Immature natural killer cell (primary cell): ENCODE measurements at places on chromosomes 3 and 15. TPM values are rescaled to one million over a fixed set of nuclear protein-coding genes. Genes with fewer than 3 reads are reported as not detected.

- no peak for DNase-seq
These were observed 1.7 kb downstream of the NT5DC2 start for GRCh38 chr3:52531860-52532516.

- no peak for DNase-seq
These were observed 13.0 kb downstream of the GP5 start for GRCh38 chr3:194386066-194386465.

- DNase-seq: no peak
These were observed 6.3 kb downstream of the INSYN1 start for GRCh38 chr15:73746883-73747282.

DNA sequence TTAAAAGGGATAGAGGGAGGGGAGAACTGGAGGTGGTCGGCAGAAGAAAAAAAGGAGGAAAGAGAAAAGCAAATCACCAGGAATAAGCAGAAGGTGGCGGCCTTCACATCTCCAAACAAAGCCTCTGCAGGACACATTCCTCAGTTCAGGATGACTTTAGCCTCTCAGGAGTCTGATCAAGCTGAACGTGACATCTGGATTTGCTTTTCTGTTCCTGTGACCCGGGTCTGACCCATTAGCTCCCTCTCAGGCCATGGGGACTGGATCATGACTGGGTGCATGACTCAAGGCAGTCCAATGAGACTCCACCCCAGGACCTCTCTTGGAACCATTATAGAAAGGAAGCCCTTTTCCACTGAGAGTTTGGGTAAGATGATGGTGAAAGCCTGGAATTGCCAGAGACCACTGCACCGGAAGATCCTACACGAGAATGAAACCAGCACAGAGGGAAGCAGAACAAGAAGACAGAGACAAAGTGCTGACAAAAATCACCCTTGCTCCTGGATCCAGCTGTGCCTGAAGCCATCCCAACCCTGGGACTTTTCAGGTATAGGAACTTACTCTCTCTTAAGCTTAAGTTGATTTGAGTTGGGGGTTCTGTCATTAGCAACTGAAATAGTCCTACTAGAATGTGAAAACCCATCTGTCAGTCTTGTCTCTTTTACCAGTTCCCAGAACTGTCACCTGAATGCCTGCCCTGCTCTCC is 45.4 kb upstream of the RAD18 start:
- no peak for DNase-seq

- DNase-seq: peak; percentile 9
These were observed 636 bp downstream of the TBC1D21 start for GRCh38 chr15:73873889-73874511.

DNA sequence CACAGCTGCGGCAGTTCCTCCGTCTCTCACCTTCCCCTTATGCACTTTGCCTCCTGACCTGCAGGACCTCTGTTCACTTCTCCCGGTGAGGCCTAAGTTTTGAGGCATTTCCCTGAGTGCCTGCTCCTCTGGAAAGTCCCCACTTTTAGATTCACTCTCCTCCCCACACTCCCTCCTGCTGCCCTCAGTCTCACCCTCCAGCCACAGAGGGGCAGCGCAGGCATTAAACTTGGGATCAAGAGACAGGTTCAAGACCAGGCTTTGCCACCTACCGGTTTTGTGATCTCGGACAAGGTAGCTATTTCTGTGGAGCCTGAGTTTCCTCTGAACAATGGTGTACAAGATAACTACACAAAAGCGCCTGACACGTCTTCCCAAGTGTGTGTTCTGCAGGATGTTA is 19.4 kb downstream of the SLC6A11 start:
- DNase-seq: no peak

- DNase-seq: no peak
These were observed 24.4 kb downstream of the ISG20 start for GRCh38 chr15:88663141-88663621.

- DNase-seq: no peak
These were observed 47.4 kb downstream of the EXOG start for GRCh38 chr3:38543586-38543985.

- DNase-seq: no peak
These were observed 56.4 kb downstream of the TMCC1 start for GRCh38 chr3:129837065-129837642.

DNA sequence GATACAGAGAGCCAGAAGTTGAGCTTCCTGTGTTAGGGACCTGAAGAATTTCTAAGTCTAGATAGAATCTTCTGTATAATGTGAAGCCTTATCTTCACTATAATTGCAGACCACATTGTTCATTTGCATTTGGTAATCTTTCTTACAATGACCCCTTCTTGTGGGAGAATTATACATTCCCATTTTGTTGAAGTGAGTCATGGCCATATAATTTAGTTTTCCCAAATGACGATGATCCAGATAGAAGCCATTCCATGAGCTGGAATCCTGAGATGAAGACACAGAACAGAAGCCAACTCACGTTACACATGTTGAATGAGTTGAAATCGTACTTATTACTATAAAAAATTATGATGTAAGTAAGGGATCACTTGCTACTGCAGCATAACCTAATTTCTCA is 187.8 kb downstream of the TUSC7 start:
- no peak for DNase-seq

GRCh38 chr3:171956181-171956683 is 83.1 kb upstream of the FNDC3B start:
- no peak for DNase-seq

GRCh38 chr3:180705619-180706018 is 26.3 kb upstream of the CCDC39 start:
- DNase-seq: no peak

DNA sequence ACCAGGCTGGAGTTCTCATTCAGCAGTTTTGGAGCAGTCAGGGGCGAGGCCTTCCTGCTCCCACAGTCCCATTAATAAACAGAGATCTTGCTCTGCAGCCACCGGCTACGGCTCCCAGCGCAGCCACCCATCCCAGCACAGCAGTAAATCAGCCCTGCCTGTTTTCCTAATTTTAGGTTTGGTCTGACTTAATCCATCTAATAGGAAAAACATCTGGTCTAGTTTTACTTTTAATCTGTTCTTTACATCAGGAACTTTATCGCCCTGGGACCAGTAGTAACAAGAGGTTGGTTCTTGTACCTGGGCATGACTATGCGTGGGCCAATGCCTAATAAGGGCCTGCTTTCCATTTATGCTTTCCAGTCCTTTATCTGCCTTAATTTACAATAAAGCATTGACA is 264.0 kb upstream of the DPH6 start:
- DNase-seq: no peak

- DNase-seq: no peak
These were observed 158.4 kb downstream of the KLHL25 start for GRCh38 chr15:85636351-85636750.

DNA sequence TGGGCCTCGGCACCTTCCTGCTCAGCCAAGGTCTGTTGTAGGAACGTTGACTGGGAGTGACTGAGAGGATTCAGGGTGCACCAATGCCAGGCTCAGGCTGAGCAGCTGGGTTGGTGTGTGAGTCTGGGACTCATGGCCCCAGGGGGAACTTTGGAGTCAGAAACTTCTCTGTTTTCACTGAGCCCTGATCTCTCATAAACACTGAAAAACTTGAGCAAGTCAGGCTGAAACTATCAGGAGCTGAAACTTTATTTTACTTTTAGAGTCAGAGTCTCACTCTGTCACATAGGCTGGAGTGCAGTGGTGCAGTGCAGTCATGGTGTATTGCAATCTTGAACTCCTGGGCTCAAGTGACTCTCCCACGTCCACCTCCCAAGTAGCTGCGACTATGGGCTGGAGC is 3.0 kb downstream of the TRAK1 start:
- no peak for DNase-seq

DNA sequence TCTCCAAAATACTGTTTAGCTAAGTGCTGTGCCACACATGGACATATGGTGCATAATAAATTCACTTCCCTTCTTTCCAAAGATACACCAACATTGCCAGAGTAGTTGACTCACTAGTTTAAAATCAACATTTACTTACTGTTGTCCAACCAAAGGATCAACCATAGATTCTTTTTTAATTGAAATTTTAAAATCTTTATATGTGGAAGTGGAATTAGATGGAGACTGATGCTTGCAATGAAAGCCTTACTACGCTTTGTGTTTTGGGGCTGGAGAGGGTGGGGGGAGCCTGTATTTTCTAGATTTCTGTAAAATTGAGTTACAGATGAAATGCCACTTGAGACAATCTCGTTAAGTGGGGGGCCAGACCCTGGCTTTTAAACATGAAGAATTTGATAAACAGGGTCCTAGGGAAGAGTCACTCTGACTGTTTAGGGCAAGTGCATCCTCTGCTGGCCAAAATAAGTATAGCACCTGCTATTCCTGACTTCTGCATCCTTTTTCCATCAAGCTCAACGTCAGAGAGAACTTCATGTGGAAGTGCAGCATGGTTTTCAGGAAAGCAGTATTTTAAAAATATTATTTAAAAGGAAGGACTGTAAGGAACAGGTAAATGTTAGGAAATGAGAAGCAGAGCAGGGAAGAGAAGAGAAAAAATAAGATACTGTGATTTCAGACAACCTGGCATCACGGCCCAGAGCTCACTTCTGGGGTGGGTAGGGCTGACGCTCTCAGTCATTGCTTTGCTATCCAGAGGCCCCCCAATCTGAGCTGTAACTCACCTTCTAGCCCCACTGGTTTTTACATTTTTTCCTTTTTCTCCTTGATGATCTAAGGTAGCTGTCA is 76.7 kb downstream of the BOC start:
- peak; percentile 45 for DNase-seq

- DNase-seq: no peak
These were observed 5.1 kb upstream of the FLNB start for GRCh38 chr3:58003093-58003492.

- peak; percentile 7 for DNase-seq
These were observed at the start of gene MKRN3 for GRCh38 chr15:23565395-23566070. Gene MKRN3, plus strand, starts transcription at chr15:23565674. Its CDS starts 109 bp downstream, at chr15:23565783.

DNA sequence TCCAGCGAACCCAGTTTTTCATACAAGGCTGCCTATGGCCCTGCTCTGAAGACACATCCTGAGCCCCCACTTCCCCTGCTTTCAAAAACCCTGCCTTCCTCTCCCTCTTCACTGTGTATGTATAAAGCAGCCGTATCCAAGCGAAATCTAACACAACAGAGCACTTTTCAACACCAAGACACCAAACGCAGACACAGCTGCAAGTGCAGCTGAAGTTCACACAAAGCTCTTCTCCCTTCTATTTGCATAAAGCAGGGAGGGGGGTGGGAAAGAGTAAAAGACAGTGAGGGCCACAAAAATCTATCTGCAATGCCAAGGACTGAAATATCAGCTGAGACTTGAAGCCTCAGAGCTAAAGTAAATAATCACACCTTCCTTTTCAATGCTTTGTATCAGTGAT is 35.1 kb upstream of the CSPG5 start:
- no peak for DNase-seq

DNA sequence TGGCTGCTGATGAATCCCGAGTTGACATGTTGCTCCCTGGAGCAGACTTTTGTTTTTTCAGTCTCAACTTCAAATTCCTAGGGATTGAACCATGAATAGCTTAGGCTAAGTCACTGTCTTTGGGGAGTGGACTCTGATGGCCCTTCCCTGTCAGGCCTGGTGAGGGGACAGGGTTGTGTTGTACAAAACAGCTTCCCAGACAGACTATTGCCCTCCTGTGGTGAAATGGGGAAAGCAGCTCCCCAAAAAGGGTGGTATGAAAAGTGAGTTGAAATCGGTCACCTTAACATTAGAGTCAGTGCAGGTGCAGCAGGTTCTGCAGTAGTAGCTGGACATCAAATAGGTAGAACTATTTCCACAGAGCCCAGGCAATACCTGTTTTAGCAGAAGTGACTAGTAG is 775.6 kb downstream of the ROBO2 start:
- DNase-seq: no peak

DNA sequence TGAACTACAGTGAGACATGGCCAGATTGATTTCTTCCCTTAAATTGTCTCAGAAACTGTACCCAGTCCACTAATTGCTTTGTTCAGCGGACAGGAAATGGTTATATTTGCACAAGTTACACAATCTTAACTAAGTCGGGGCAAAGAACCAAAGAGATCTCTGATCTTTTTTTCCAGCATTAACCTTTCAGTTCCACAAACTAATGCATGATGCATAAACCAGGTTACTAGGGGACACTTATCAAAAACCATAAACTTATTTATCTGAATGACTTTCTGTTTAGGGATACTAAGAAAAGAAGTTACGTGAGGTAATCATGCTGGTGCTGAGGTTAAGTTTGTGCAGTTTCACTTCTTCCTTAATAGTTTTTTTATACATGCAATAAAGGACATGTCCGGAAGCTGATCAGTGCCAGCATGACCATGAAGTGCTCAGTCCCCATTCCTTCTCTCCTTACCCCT is 22.4 kb downstream of the FNDC3B start:
- peak; percentile 30 for DNase-seq

DNA sequence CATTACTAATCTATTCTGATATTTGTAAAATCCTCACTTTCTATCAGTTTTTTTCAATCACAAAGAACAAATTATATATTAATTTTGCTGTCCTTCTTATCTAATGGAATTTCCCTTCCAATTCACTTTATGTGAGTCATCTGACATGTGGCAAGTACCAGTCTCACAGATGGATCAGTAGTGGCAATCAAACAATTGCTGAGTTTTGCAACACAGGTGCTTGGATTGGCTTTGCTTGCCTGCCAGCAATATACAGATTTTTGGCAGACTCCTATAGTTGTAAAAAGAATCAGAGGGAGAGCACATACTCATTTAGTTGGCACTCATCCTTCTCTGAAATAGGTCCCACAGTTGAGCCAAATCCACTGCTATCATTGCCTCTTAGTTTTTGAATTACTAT is 83.7 kb downstream of the BCHE start:
- DNase-seq: no peak

DNA sequence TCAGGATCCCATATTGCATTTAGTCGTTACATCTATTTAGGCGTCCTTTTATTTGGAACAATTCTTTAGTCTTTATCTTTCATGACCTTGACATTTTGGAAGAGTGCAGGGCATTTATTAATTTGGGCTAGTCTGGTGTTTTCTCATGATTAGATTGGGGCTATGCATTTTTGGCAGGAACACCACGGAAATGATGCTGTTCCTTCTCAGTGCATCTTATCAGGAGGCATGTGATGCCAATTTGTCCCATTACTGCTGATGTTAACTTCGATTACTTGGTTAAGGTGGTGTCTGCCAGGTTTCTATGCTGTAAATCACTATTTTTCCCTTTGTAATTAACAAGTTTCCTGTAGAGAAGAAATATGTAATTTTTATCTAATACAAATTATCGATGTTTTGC is 18.1 kb upstream of the VWA5B2 start:
- DNase-seq: no peak

GRCh38 chr3:55492976-55493375 is 5.9 kb upstream of the WNT5A start:
- no peak for DNase-seq

Gene MYL3
- not detected for polyA plus RNA-seq

Gene ZNF80
- polyA plus RNA-seq: 2.0 TPM

Gene IL5RA
- 1.0 TPM for polyA plus RNA-seq

Gene MME
- not detected for polyA plus RNA-seq

Gene NEK10
- not detected for polyA plus RNA-seq

Gene GLDN
- not detected for polyA plus RNA-seq

Gene RETNLB
- polyA plus RNA-seq: not detected

Gene GRK7
- polyA plus RNA-seq: not detected

Gene CMTM8
- 1.8 TPM for polyA plus RNA-seq

Gene ATP13A4
- not detected for polyA plus RNA-seq

Gene MUSTN1
- polyA plus RNA-seq: not detected

Gene CLDN18
- polyA plus RNA-seq: not detected

Gene GALNT15
- not detected for polyA plus RNA-seq

Gene BCL2A1
- 11.2 TPM for polyA plus RNA-seq
